Right renal cortex interstitium (tissue), 3 donors: ENCODE measurements at places on chromosomes 4 and X. TPM values are rescaled to one million over a fixed set of nuclear protein-coding genes. Genes with fewer than 3 reads are reported as not detected.

GUCY1B1 gene
- polyA plus RNA-seq, result 77.1 TPM

CITED1 gene
- polyA plus RNA-seq, result 9.9 TPM

IGFBP7 gene
- 582 TPM for polyA plus RNA-seq

RHOH gene
- 0.87 TPM for polyA plus RNA-seq

VSIG4 gene
- polyA plus RNA-seq, result 6.0 TPM

MAGEB10 gene
- polyA plus RNA-seq, result not detected
